ENCODE measurements at places on chromosomes 7 and 10. TPM values are rescaled to one million over a fixed set of nuclear protein-coding genes. Genes with fewer than 3 reads are reported as not detected.

- DNase-seq = no peak
Measured at GRCh38 chr10:128080231-128080630, 46.0 kb downstream of the MKI67 start.

DNA sequence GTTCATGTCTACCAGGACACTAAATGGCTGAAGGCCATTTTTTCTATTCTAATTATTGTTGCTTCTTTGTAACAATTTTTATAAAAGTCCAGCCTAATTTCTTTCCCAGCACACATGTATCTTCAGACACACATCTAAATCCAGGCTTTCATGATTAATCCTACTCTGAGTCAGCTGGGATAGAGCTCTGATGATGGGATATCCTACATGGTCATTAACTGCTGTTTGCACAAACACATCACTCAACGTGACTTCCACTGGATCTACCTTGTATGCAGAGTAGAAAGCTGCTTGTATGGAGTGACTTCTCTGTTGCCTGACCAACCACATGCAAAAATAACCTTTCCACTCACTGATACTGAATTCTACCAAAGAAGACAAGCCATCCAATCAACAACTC, 260.9 kb downstream of the AHR start:
- no peak for DNase-seq

GRCh38 chr10:133134411-133135115, 25.5 kb upstream of the KNDC1 start:
- DNase-seq = no peak

CALML5 gene
- not detected for total RNA-seq

FAS gene
- 91.9 TPM for total RNA-seq

GRCh38 chr10:47340608-47341170, 7.5 kb upstream of the RBP3 start:
- DNase-seq = peak; percentile 79
